ENCODE measurements at places on chromosomes 16 and 17.

GRCh38 chr16:24036614-24037013, 200.8 kb downstream of the PRKCB start:
- DNase-seq: peak; percentile 41

DNA sequence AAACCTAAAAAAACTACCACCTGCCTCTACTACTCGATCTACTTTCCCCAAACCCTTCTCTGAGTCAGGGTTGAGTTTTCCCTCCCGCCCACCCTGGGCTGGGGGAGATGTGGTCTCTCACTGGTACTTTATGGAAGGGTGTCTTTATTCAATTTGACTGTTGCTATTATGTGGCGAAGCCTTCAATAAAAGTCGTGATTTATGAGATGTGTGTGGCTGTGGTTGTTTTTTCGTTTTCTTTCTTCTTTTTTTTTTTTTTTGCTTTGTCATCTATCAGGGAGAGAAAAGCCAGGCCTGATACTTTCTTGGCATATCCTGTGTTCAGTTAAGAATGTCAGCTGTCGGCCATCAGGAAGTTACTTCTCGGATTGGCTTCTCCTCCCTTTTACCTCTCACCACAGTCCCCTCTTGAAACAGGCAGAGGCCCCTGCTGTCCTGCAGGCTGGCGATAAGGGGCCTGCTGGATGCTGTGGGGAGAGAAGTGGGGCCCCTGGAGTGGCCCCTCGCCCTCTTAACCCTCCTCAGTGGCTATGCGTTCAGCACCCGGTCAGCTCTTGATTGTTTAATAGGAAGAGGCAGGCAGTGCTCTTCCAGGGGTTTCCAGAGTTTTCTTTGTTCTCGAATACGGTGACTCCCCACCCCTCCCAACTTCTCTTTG, 123.0 kb downstream of the MSI2 start:
- peak; percentile 62 for DNase-seq

GRCh38 chr16:825341-826061, 25.0 kb upstream of the GNG13 start:
- no peak for DNase-seq

- no peak for DNase-seq
Observed at GRCh38 chr17:55710829-55711496, 11.7 kb downstream of the TMEM100 start.

DNA sequence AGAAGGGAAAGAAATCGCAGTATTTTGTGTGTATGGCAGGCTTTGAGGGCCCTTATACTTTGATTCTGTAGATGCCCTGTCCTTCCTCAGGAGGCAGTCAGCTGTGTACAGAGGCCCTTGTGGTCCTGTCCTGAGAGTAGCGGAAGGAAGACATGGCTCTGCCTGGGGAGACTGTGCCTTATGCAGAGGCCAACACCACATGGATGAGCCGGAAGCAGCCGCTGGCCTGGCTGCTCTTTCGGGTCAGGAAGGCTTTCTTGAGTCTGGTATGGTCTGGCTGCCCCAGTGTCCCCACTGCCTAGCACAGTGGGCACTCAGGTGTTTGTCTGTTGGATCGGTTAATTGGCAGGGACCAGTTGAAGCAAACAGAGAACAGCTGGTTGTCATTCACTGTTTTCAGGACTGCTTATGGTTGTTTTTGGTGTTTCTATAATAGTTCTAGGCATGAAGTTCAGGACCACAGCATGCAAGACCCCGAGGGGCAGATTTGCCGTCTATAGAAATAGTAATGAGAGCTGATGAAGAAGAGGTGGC, 12.4 kb downstream of the USP10 start:
- DNase-seq: no peak

DNA sequence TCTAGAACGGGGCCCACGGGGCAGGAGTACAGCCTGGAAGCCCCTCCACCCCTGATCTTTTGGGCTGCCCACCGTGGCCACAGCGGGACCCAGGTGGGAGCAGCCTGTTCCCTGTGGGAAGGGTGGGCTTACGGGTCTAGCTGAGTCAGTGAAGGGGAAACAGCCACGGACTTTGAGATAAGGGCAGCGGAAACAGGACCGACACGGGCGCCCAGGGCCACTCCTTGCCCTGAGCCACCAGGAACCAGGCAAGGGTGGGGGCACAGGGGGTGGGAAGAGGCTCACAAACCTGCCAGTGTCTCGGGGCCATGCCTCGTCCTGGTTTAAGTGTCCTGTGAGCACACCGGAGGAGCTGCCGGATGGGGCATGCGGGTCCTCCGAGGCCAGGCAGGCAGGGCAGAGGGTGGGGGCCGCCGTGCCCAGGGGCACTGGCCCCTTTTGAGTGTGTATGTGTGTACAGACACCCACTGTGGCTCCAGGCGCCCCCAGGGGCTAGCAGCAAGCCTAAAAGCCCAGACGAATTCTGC, 47.6 kb upstream of the PVALEF start:
- DNase-seq: no peak

DNA sequence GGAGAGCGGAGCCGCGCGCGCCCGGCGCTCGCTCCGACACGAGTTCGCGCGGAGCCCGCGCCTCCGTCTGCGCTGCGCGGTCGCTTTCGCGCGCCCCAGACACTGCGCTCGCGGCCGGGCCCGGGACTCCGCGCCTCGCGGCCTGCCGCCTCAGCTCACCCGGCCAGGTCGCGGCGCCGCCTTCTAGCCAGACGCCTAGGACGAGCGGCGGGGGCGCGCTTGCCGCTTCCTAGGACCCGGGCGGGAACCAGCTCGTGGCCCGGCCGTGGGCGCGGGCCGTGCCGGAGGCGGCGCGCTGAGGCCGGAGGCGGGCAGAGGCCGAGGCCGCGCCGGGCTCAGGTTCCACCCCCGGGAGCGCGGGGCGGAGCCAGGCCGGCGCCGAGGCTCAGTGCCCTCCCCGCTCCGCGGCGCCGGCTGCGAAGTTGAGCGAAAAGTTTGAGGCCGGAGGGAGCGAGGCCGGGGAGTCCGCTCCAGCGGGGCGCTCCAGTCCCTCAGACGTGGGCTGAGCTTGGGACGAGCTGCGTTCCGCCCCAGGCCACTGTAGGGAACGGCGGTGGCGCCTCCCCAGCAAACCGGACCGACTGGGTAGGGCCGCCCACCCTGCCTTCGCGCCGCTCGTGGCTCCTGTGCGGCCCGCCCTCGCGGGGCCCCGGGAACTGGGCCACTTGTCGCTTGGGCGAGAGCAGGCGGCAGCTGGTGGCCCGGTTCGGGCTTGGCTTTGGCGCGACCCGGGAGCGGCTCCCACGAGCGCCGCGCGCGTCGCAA, at the start of gene SPHK1:
Gene SPHK1, plus strand, starts transcription at position 388 of the 765 bp plus-strand sequence. CDS start 1,036 bp downstream, outside the sequence.
- peak; percentile 85 for DNase-seq

DNA sequence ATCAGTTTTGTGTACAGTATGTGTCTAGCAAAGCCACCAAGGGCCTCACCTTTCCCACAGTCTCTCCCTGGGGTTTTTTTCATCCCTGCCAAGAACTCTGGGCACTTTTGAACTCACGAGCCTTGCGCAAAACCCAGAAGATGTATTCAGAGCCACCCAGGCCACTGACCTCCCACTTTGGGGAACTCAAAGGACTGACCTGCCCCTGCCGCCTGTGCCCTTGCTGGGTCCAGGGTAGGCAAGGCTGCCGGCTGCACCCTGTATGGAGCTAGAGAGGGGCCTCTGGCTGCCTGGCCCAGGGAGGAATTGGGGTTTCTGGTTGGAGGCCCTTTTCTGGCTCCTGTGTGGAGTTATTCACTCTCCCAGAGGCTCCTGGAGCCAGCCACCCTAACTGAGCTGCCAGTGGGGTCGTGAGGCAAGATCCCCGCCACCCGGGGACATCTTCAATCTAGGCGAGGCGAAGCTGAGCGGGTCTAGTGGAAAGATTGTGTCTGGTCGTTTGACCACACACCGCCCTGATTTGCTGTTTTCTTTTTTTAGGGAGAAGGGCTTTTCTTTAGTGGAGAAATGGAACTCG, 1.9 kb downstream of the CDK5R1 start:
- DNase-seq: no peak

- no peak for DNase-seq
Observed at GRCh38 chr17:63917646-63918045, 993 bp downstream of the GH1 start.

DNA sequence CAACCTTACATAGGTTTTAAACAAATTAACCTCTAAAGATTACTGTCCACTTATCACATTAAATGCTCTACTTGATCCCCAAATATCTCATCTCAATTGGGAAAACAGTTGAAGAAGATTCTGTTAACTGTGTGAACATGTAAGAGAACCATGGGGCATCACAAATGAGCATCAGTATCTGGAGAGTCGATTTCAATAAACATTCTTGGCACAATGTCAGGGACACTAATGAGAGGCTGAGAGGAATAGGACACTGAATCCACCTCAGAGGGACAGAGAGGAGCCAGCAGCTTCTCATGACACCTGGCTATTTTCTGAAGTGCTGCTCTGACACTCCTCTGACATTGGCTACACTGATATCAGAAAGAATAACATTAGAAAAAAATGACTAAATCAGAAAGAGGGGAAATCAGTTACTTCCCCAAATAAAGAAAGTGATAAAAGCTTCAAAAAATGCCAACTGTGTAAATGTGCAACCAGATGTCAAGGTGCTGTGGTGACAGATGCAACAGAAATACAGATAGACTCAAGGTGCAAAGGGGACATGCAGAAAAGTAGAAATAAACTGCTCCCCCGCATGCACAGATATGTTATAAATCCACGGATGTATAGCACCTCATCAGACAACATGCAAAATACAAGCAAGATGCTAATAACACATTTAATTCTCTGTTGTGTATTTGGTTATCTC, 67.4 kb downstream of the SNX11 start:
- no peak for DNase-seq

DNA sequence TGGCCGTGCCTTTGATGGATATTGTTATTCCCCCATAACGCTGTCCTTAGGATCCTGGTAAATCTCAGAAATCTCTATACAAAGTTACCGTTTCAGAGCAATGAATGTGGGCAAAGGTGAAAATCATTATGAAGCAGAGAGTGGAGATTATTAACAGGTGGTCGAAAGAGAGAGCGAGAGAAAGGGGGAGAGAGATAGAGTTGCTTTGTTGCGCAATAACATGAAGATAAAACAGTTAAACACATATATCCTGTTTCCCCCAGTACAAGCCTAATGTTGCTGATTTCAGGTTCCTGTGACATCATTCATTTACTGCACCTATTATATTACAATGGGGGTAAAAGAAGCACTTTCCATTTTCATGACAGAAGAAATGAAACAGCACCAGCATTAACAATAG, 535.4 kb upstream of the RBFOX1 start:
- no peak for DNase-seq

Data from right kidney (tissue), 9 donors.